Bone marrow (tissue), 2 donors: ENCODE measurements at places on chromosomes 1 and 21.

DNA sequence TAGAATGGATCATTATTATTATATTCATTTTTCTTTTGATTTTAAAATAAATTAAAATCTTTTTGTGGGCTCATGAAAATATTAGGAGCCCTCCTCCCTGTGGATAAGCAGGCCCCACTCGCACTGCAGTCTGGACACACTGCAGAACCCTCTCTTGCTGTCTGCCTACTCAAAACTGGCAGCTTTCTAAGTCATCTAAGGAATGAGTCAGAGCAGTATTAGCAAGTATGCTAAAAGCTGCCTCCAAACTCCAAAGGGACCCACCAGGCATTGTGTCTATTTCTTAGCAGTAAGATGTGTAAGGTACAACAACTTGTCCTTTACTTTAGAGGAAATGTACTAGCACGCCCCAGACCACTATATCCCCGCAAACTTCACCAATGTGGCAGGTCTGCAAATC, 108.8 kb downstream of the SYF2 start:
- DNase-seq = no peak

- DNase-seq = no peak
Measured at GRCh38 chr1:35243691-35244090, 24.8 kb upstream of the ZMYM4 start.

GRCh38 chr1:170126696-170127095, 19.1 kb upstream of the NTMT2 start:
- no peak for DNase-seq

DNA sequence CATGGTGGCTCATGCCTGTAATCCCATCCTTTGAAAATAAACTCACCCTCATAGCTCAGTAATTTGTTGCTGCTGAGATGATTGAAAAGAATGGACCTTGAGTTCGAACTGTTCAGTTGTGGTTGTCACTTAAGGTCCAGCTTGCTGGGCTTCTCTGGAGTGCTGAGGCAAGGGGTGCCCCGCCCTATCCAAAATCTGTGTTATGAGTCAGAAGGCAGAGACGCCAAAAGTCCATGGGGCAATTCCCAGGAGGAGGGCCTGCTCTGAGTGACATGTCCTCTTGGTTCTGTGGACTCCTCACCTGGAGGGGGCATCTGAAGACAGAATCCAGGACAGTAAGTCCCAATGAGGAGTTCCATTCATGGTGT, 64.8 kb downstream of the MYOM3 start:
- DNase-seq = no peak

DNA sequence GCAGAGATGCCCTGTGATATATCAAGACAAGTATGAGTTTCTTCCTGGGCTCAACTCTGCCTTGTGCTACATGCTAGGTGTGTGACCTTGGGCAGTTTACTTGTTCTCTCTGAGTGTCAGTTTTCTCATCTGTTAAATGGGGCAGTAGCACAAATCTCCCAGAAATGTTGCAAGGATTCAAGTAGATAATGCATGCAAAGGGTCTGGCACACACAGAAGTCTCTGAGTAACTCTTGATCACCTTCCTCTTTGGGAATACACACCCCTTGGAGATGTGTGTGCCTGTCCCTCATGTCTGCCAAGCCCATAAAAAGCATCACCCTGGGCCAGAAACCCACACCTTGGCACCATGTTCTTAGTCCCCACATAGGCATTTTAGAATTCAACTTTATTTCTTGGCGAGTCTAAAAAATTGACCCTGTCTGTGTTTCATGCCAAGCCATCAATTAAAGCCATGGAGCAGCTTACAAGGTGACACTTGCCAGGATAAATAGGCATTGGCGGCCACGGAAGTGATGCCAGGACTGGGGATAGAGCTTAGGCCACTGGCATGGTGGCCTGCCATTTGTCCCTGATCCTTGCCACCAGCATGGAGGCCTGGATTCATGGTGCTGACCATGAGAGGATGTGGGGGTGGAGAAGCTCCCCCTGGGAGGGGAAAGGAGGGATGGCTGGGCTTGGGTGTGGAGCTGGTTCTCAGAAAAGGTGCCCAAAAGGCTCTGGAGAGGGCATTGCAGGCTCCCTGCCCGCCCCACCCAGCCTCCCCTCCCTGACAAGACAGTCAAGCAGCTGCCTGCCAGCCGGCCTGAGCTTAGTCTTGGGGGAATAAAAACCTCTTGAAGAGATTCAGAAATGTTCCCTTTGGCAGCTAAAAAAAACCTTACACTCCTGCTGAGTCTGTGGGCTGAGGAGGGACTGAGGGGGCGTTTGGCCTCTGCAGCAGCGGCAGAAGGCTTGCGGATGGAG, 118.0 kb upstream of the IPO9 start:
- no peak for DNase-seq

GRCh38 chr21:28822486-28823335, 170.0 kb downstream of the LTN1 start:
- DNase-seq = no peak

DNA sequence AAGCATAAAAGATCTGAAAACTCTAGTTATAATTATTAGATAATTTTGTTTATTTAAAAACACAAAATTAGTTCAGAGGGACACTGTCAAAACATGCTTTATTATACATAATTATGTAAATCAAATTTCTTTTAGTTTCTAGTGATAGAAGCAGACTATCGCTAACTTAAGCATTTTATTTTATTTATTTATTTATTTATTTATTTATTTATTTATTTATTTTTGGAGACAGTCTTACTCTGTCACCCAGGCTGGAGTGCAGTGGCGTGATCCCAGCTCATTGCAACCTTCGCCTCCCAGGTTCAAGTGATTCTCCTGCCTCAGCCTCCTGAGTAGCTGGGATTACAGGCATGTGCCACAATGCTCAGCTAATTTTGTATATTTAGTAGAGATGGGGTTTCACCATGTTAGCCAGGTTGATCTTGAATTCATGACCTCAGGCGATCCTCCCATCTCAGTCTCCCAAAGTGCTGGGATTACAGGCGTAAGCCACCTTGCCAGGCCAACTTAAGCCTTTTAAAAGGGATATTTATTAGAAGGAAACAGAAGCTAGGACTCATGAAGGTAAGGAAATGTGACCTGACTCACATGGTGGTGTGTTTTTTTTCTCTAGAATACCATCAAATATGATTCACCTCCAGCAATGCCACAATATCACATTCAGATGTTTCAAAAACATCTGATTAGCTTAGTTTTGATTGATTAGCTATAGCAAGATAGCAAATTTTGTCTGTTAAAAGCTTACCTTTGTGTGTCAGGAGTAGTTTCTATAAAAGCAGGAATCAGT, 1357.4 kb upstream of the ADGRL4 start:
- no peak for DNase-seq

GRCh38 chr1:1377540-1378205, 2.7 kb upstream of the AURKAIP1 start:
- DNase-seq = no peak

DNA sequence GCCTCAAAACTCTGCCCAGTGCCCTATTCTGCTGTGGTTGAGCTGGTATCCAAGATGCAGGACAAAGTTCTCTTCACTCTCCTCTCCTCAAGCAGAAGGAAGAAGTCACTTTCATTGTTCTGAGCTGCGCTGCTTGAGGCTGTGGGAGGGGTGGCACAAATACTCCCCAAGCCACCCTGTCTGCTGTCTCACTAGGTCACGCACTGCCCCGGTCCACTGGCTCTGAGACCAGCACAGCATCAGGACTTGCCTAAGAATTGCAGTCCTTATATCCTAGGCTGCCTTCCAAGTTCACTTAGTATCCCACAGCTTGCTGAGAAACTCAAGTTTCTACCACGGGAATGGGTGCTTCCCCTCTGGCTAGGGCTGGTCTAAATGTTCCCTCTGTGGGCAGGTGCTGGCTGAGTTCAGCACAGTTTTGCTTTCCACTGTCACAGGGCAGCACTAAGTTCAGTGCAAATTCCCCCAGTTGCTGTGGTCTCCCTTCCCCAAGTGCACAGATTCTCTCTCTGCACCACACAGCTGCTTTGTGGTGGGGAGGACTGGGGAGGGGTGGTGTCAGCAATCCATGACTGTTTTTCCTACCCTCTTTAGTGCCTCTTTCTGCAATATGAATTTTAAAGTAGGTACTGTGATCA, 32.4 kb downstream of the SLC9C2 start:
- no peak for DNase-seq

DNA sequence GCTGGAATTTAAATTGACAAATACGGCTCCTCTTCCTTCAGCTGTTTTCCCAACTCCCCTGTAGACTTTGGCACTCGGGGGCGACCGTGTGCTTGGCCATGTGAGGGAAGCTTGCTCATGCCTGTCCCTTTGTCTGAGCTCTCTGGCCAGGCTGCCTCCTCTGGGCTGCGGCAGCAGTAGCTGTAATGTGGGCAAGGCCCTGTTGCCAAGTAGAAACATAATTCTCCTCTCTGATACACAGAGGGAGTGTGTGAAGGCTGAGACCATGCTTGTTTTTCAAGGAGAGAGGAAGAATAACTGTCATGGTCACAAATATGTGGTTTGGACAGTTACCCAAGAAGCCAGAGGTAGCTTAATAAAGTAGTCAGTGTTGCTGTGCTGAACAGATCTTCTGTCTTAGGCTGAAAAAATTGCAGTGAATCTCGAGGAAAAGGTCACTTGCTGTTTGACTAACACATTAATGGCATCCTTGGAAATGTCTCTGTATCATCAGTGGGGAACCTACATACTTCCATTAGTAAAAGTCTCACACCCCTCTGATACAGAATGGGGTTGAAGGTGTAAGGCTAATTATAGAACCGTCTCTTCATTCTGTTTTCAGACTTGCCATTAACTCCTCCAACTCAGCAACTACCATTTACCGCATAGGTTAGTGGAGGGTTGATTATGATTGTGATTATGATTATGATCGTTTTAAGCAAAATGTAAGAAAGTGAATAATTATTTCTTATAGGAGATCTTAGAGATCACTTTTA, 94.6 kb downstream of the TGFB2 start:
- no peak for DNase-seq

- no peak for DNase-seq
Measured at GRCh38 chr1:85275701-85276214, 674 bp downstream of the BCL10 start.

- no peak for DNase-seq
Measured at GRCh38 chr21:40846103-40846502, 855 bp downstream of the DSCAM start.

DNA sequence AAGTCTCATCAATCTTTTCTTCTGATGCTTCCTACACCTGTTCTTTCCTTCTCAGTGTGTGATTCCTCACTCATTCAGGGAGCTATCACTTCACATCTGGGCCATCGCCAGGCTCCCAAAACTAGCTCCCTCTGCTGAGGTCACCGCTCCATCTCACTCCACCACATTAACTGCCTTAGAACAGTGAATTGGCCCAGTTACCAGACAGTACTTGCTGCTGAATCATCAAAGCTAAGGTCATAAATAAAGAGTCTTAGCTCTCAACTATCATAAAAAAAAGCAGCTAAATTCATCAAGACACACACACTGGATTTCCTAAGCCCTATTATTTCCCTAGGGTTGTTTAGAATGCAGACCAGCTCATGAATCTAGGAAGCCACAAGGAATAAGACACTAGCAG, 18.8 kb upstream of the SRM start:
- no peak for DNase-seq

GRCh38 chr1:185139246-185139645, 17.5 kb downstream of the TRMT1L start:
- DNase-seq = no peak

DNA sequence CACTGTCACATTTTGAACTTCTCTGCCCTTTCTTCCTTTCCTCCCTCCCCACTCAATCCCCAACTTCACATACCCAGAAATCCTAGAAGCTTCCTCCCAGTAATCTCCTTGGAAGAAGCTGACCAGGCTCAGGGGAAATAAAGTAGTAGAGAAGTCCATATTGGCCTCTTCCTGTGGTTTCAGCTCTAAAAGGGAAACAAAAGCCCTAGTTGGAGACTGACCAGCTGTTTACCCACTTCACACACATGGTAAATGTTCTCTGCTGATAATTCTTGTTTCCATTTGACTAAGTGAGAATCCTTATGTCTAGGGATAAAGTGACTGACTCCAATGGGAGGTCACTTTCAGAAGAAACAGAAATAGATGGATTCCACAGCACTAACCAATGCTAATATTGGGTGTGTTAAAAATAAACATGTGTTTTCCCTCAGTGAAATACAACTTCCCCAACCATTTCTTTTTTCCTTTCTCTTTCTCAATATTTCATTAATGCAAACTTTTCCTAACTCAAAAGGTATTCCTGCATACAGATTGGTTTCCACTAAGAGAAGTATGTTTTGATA, 178.9 kb upstream of the DPT start:
- no peak for DNase-seq

GRCh38 chr1:56415720-56416119, 163.6 kb downstream of the PLPP3 start:
- no peak for DNase-seq

GRCh38 chr1:34980715-34981114, 4.4 kb downstream of the TMEM35B start:
- no peak for DNase-seq

- DNase-seq = peak; percentile 4
Measured at GRCh38 chr1:178143730-178144690, 50.1 kb downstream of the RASAL2 start.

DNA sequence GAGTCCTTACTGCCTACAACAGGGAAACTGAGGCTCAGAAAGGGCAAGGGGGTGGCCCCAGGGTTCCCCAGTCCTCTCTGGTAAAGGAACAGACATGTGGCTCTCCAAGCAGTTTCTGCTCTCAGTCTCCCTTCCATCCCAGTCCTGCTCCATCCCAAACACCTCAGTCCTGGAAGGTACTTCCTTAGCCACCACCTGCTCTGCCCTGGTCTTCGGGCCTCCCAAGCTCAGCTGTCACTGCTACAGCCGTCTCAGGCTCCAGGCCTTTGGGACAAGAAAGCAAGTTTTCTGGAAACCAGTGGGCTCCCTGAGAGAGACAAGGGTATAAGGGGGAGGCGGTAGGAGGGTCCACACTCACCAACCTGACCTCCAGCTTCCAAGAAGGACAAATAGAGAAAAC, 23.1 kb upstream of the ADGRB2 start:
- DNase-seq = no peak

DNA sequence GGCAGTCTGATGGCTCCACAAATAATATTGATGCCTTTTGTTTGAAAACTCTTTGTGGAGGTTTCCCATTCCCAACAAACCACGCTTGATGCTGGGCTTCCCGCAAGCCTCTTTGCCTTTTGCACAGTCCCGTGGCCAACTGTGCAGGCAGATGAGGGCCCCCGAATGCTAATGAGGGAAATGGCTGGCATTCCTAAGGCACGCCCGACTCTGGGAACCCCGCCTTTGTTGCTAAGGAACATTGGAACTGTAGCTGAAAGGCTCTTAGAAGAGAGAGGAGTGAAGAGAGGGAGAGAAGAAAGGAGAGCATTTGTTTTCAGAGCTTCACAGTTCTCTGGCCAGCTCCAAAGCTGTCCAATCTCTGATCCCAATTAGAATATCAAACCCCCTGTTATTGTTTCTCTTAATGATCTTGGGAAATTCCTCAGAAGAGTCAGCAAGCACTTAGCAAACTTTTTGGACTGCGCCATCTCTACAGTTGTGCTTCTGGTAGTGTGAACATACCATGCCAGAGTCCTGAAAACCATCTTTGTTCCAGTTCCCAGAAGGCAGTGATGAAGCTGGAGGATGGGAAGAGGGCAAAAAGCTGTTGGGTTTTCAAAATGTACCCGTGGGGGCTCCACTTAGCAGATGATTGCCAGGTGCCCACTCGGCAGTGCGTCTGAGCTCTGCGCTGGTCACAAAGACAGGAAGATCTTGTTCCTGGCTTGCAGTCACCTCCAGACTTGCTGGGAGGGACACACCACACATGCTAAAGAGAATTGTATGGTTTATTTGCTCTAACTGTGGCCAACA, 60.1 kb upstream of the CYP2J2 start:
- no peak for DNase-seq
